D721Med (cell line): ENCODE measurements at places on chromosomes 4 and X.

- no peak for DNase-seq
Observed at GRCh38 chrX:11239230-11239629, 54.0 kb upstream of the AMELX start.

DNA sequence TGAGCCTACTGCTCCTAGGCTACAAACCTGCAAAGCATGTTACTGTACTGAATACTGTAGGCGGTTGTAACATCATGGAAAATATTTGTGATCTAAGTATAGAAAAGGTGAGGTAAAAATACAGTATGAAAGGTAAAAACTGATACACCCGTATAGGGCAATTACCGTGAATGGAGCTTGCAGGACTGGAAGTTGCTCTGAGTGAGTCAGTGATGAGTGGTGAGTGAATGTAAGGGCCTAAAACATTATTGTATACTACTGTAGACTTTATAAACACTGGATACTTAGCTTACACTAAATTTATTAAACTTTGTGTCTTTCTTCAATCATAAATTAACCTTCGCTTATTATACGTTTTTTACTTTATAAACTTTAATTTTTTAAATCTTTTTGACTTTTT lies 3.7 kb downstream of the KIF4A start:
- no peak for DNase-seq

DNA sequence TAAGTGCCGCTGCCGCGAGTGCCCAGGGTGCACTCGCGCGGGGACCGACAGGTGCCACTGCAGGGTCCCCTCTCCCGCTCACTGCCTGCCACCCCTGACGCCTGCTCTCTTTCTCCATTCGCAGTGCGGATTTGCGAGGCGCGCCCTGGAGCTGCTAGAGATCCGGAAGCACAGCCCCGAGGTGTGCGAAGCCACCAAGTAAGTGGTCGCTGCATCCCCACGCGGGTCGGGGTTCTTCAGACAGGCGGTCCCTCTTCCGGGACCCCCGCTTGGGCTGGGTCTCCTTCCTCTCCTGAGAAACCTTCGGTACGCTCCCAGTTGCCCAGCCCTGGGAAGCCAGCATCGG lies 547 bp downstream of the GUCY1A1 start:
- no peak for DNase-seq

GRCh38 chr4:173482330-173482931 lies 47.6 kb downstream of the HAND2 start:
- no peak for DNase-seq

GRCh38 chr4:176319704-176320339 lies at the start of gene SPCS3:
TSS of gene SPCS3 (plus strand) at chr4:176319966. CDS start at chr4:176320077, 111 bp downstream.
- peak; percentile 60 for DNase-seq

DNA sequence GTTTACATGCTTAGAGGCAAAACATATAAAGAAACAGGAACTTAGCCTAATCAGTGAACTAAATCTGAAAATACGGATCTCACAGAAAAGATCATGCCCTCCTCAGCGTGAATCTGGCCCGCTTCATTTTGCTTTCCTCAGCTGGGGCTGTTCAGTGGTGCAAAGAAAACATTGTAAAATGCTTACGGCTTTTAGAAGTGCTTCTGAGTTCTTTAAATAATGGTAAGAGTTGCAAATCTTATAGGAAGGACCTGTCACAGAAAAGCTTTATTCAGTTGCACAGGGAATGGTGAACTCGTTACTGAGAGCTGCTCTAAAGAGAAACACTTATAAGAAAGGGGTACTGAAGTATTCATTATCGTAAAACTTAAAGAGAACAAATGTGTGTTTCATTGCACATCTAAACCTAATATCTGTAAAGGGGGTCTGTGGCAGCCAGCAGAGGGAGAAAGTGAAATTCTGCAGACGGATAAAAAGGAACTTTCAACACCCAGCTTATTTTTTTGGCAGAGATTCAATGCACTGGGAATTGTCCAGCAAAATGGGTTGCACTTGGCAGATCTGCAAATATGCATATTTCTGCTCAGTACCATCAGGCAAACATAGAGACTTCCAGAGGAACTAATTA lies 139.2 kb upstream of the ANK2 start:
- no peak for DNase-seq
